Stimulated activated CD4-positive, alpha-beta T cell treated with anti-CD3 and anti-CD28 coated beads, TNF-alpha, amount 100 ng/mL, for 24 hours (primary cell): ENCODE measurements at places on chromosomes 2 and 18.

GRCh38 chr2:187774551-187775071 lies 220.4 kb upstream of the TFPI start:
- DNase-seq, result no peak

- DNase-seq, result no peak
Measured at GRCh38 chr18:32851936-32852335, 79.1 kb upstream of the KLHL14 start.

DNA sequence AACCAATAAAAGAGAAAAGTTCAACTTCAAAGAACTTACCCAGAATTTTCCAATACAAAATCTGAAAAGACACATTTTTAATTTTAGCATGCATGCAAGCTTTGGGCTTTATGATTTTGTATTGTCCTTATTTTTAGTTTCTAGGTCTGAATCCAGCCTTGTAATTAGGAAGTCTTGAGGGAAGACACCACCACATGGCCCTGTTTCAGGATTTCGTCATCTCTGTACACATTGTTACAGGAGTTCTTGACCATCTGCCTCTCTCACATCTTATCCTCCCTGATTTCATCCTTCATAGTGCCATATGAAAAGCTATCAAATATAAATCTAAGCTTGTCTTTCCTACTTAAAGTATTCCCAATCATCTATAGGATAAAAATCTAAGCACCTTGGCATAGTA lies 176.1 kb downstream of the TXNL1 start:
- no peak for DNase-seq

GRCh38 chr18:70332694-70333093 lies 43.8 kb downstream of the SOCS6 start:
- DNase-seq, result no peak

DNA sequence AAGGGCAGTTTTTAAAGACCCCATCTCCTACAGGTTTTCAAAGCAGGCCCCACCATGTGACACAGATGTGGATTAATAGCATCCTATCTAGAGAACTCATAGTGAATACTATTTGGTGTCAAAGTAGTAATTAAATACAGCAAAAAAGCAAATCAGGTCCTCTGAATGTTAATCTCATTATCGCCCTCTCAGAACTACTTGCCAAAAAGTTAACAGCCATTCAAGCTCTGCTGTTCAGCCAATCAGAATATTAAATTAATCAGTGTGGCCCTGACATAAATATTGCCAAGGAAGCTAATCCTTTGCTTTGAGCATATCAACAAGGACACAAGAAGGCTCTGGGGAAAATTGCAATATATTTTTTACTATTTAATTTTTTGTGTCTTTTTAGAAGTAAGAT lies 428.9 kb upstream of the SOX11 start:
- no peak for DNase-seq

GRCh38 chr2:180158961-180159360 lies 151.9 kb upstream of the CWC22 start:
- DNase-seq, result no peak

GRCh38 chr18:58315739-58316215 lies 271.8 kb downstream of the NEDD4L start:
- no peak for DNase-seq

- DNase-seq, result no peak
Measured at GRCh38 chr2:36360063-36360462, 4.5 kb downstream of the CRIM1 start.

DNA sequence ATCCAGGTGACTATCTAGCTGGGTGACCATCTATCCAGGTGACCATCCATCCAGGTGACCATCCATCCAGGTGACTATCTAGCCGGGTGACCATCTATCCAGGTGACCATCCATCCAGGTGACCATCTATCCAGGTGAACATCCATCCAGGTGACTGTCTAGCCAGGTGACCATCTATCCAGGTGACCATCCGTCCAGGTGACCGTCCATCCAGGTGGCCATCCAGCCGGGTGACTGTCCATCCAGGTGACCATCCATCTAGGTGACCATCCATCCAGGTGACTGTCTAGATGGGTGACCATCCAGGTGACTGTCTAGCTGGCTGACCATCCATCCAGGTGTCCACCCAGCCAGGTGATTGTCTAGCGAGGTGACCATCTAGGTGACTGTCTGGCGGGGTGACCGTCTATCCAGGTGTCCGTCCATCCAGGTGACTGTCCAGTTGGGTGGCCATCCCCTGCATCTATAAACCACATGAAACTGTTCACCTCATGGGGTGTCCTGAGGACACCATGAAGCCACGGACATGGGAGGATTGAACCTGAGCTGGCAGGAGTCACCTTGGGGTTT lies 305.3 kb downstream of the NDUFA10 start:
- DNase-seq, result no peak

- no peak for DNase-seq
Measured at GRCh38 chr2:161165266-161165665, 5.0 kb downstream of the TANK start.

GRCh38 chr2:24082787-24083566 lies 1.7 kb downstream of the TP53I3 start:
- DNase-seq, result no peak

GRCh38 chr2:236008006-236008405 lies 160.2 kb downstream of the GBX2 start:
- no peak for DNase-seq

GRCh38 chr2:118250001-118250400 lies 161.7 kb downstream of the INSIG2 start:
- DNase-seq, result no peak

- DNase-seq, result no peak
Measured at GRCh38 chr2:174632841-174633622, 35.4 kb upstream of the WIPF1 start.

DNA sequence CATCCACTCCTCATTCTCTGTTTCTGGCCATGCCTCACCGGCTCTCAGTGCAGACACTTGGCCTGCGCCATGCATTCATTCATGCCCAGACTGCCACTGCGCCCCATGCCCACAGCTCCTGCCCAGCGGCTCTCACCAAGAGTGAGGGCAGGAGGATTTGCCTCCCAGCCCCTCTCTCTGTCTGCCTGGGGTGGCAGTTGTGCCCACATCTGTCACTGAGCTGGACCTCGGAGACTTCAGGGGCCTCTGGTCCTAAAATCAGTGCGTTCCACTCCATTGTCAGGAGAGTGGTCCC lies 75.1 kb downstream of the CIB4 start:
- no peak for DNase-seq

DNA sequence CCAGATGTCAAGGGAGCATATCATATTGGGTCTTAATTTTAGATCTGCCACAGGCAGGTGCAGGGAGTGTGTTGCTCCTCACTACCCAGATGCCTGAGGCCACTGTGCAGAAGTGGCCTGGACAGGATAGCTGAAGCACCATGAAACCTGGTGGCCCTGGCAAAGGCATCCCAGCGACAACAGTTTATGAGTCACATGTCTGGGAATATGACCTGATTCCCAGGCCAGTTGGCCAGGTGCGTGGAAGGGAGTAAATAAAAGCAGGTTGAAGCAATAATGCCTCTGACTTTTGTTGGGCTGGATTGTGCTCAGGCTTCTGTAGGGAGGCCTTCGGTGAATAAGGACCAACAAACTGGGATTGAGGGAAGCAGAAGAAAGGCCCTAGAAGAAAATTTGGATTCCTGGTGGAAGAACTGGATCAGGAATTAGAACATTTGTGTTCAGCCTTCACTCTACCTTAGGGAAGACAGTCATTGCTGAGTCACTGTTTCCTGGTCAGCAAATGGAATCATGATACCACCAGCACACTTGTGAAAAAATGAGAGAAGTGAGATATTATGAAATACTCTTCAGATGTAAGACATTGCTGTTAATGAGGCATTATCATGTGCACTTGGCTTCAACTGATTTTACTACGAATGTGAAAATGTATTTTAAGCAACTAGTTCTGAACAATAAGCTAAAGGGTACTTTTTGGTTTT lies 78.4 kb upstream of the ZNF516 start:
- DNase-seq, result no peak

- DNase-seq, result no peak
Measured at GRCh38 chr18:76131738-76132137, 363.3 kb downstream of the ZNF516 start.

- no peak for DNase-seq
Measured at GRCh38 chr2:51620796-51621195, 588.9 kb upstream of the NRXN1 start.

DNA sequence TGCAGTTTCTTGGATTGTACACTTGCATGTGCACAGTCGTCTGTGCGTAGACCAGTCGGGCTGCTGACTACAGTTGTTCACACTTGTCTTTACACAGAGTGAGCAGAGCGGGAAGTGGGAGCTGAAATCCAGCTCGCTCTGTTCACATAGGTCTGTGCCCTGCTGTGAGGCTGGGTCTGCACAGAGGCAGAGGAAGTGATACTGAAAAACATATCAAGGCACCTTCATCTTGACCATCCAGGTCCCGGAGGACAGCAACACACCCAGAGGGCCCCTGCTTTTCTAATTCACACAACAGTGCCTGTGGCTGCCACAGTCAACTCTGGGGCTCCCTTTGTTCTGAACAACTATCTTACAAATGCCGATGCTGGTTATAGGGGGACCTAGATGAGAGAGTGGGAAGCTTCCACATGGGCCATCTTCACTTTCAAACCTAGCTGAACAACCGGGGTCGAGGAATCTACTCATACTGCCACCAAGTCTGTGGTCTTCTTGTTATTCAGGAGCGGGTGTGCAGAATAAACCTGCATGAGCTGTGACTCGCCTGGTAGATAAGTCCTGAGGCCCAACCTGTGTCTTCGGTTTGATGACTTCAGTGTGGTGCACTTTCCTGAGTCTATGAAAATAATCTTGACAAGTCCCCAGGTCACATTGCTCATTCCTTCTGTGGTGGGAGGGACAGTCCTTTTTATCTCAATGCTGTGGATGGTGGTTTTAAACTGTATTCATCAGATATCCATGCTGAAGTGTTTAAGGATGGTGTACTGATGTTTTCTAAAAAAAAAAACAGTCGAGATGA lies 3.5 kb upstream of the ADNP2 start:
- DNase-seq, result no peak

GRCh38 chr18:28176948-28177827 lies at the start of gene CDH2:
Gene CDH2, minus strand, starts transcription at chr18:28177130. Its CDS starts 108 bp downstream, at chr18:28177022.
- no peak for DNase-seq

- no peak for DNase-seq
Measured at GRCh38 chr2:179891237-179891636, 29.8 kb upstream of the ZNF385B start.

GRCh38 chr2:240301256-240301795 lies 134.1 kb upstream of the GPC1 start:
- DNase-seq, result no peak

DNA sequence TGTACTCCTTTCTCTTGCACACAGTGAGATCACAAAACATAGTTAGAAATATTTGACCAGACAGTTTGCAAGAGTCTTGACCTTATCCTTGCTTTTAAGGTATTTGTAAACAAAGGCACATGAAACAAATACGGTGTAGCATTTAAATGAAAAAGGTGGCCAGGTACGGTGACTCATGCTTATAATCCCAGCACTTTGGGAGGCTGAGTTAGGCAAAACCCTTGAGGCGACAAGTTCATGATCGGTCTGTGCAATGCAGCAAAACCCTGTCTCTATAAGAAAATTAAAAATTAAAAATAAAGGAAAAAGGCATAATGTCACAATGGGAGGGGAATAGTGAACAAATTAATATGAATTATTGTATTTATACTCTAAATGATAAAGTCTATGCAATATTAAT lies 109.5 kb upstream of the PIK3C3 start:
- DNase-seq, result no peak

- DNase-seq, result no peak
Measured at GRCh38 chr2:29589440-29590103, 331.8 kb downstream of the ALK start.
